Central memory CD8-positive, alpha-beta T cell (primary cell): ENCODE measurements at places on chromosomes 12 and 14.

DNA sequence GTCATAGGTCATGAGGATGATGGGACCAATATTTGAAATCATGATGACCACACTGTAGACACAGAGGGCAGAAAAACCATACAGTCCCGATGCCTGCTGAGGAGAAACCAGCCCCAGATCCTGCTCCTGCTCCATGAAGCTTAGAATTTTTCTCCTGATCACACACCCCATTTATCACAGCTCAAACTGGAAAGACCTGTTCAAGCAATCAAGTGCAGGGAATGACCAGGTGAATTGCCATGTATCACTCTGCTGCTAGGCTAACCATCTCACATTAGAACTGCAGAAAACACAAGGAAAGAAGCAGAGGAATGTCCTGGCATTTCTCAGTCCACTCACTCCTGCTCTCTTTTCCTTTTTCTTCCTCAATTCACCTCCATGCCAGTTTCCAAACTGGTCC is 18.1 kb downstream of the MANSC1 start:
- no peak for DNase-seq

- no peak for DNase-seq
Measured at GRCh38 chr14:75005357-75005756, 2.6 kb downstream of the EIF2B2 start.

DNA sequence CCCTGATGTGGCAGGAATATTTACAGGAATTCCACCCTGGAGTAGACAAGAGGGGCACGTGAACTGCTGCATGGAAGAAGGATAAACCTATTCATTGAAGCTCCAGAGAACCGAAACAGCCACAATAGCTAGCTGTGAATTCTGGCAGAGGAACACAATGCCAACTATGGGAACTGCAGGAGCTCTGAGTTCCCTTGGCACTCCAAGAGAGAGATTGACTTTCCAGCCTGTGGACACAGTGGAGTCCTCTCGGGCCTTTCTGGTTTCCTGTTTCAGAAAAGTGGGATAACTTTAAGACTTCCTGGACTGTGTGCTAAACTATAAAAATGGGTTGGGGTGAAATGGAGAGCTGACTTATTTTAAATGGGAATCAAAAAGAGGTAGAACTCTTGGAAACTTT is 11.9 kb downstream of the CACNA2D4 start:
- no peak for DNase-seq

- peak; percentile 57 for DNase-seq
Measured at GRCh38 chr14:67487937-67488893, at the start of gene TMEM229B. TSS of gene TMEM229B (minus strand) at chr14:67488721. CDS start at chr14:67473923, 14,798 bp downstream.

DNA sequence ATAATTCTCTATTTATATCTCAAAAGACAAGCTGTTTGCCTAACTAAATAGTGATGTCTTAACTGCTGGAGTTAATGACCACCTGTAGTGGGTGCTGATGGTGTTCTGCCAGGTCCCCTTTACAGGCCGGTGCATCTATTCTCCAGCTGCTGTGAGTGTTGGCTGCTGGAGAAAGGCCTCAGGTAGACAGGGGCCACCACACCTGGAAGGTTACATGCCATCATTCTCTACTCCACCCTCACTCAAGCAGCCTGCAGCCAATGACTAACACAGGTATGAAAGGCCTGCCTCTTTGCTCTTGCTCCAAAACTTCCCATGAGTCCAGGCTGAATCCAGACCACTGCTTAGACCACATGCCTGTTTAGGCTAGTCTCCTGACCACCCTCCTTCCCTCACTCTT is 73.9 kb downstream of the RPS6KA5 start:
- no peak for DNase-seq

DNA sequence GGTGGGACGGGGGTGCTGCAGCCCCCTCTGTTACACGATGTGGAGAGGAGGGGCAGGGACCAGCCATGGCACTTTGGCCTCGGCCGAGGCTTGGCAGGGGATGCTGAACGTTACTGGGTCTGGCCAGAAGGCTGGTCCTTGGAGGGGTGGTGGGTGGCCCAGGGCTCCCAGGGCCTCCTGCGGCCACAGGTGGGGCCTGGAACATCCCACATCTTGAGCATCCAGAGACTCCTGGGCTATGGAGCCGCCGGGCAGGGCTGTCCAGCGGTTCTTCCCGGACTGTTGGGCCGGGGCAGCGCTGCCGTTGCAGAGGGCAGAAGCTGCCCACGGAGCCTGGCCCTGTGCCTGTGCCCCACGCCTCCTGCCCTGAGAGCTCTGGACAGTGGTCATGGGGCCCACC is 15.9 kb downstream of the KIF26A start:
- DNase-seq: no peak

DNA sequence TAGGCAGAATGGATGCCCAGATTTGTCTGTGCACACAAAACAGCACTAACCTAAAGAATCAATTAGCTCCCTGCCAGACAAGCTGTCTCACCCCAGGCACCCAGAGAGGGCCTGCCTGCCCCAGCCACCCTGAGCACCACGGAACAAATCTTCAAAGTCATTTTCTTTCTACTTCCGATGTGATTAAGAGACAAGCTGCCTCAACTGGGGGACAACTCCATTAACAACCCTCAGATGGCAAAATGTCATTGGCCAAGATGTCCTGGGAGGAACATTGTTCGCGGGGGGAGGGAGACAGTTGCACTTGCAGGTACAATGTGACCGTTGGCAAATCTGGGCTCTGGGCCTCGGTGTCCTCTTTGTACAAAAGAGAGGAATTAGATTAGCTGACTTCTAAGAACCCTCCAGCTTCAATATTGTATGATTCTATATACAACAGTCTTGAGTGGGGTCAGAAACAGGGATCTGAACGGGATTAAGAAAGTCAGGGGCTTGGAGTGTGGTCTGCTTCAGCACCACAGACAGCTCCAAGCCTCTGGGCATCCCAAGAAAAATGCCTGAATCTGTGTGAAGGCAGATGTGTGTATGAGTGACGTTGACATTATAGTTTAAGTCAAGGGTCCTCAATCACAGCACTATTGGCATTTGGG is 42.8 kb upstream of the CMKLR1 start:
- DNase-seq: no peak

DNA sequence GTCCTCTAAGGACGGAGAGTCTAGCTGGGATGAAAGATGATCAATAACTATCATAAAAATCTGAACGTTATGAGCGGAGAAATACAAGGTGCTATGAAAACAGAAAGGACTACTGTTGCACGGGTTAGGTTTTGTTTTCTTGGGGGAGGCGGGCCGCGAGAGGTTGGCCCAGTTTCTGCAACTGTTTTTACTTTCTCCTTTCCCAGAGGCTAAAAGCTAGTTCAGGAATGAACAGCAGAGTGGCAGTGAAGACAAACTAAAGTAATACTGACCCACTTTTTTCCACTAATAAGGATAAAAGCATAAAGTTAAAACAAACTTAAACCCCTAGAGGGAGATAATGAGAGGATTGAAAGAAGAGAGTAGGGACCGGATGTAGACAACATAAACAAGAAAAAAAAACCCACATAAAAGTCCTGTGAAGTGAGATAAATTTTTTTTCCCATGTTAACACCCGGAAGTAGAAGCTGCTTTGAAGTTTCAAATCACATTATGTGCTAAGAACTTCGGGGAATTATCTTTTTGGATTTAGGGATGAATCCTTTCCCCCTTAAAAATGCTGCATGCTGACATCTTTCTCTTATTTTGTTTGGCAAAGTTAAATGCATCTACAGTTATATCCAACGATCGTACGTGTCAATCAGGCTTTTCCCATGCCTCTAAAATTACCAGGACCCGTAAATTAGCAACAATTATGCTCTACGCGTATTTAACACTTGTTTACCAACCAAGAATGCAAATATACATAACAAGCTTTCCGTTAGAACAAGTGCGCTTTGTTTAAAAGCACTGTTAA is 1.0 kb upstream of the CDK17 start:
- DNase-seq: peak; percentile 40

DNA sequence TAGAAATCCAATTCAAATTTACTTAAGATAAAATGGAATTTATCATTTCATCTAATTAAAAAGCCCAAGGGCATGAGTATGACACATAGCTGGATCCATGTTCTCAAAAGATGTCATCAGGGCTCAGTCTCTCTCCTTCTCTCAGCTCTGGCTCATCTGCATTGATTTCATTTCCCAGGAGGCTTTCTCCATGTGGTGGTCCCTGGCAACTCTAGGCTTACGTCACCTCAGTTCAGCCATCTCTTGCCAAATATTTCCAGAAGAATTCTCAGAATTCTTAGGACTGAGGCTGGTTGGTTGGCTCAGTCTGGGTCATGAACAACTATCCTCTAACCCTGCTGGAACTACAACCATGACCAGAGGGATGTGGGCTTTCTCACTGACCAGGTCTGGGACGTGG is 65.3 kb downstream of the FOS start:
- no peak for DNase-seq

DNA sequence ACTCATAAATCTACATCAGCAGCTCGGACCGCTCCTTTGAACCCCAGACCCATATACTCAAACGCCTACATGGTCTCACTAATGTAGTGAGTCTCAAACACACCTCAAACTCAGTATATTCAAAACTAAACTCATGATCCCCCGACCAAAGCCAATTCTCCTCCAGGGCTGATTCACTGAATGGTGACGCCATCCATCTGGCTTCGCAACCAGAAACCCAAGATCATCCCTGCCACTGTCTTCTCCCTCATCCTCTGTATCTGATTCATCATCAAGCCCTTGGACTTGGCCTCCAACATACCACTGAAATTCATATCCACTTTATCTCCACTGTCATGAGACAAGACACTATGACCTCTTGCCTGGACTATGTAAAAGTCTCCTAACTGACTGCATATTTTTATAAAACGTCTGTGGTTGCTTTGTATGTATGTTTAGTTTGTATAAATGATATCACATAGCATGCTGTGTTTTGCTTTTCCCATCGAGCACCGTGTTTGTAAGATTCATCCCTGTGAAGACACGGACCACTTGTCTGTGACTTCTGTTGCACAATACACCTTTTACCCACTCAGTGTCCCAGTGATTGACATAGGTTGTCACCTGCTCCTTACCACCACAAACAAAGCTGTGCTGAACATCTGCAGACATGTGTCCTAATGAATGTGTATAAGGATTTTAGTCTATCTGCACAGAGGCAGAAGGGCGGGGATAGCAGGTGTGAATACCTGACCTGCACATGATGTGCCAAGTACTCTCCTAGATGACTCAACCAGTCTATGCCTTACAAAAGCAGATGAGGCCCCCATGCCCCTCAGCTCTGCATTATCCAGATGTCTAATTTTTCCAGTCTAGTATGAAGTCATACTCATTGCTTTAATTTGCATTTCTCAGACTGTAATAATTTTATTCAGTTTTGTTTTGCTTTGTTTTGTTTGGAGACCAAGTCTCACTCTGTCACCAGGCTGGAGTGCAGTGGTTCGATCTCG is 76.9 kb downstream of the VWF start:
- no peak for DNase-seq

- DNase-seq: no peak
Measured at GRCh38 chr14:21322716-21323115, 42.8 kb downstream of the RPGRIP1 start.

DNA sequence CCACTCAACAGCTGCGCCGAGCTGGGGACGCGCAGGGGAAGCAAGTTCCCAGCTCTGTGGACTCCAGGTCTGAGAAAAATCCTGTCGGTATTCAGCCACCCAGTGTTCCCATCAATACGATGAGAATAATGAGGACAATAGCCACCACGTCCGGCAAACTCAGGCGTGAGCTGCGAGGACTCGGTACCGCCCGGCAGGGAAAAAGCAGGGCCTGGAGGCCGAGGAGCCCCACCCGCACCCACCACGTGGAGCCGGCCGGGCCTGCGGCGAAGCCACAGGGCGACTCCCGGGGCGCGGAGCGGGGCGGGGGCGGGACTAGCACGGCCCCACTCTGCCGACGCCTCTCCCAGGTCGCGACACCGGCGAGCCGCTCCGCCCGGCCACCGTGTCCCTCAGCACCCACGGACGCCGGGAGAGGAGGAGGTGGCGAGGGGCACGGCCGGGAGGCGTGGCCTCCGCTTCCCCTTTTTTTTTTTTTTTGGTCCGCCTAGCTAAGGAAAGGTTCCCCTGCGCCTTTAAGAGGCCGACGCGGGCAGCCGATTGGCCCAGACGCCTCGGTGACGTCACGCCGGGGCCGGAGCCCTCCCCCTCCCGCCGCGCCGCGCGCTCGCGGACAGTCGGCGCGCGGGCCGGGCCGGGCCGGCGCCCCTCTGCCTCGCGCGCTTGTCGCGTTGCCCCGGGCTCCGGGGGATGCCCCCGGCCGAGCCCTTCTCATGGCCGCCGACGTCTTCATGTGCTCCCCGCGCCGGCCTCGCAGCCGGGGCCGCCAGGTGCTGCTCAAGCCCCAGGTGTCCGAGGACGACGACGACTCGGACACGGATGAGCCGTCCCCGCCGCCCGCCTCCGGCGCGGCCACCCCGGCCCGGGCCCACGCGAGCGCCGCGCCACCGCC is at the start of gene MLXIP:
MLXIP (plus strand) TSS at position 616 of the 892 bp plus-strand sequence; CDS start at position 714, 98 bp downstream.
- peak; percentile 74 for DNase-seq

- DNase-seq: no peak
Measured at GRCh38 chr12:1812650-1813302, 7.6 kb upstream of the LRTM2 start.

GRCh38 chr14:55756557-55756956 is 176.6 kb downstream of the KTN1 start:
- no peak for DNase-seq

DNA sequence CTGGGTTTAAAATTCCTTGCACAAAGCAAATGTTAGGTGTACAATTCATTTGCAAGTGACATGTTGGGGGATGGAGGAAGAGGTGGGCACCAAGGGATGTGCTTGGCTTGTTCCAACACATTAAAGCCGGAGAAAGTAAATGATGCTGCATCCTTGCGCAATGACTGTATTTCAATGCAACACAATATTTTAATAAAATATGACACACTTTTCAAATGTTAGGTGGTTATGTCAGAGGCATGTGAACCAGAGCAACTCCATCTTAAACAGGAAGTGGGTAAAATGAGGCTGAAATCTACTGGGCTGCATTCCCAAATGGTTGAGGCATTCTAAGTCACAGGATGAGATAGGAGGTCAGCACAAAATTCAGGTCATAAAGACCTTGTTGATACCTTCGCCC is 53.6 kb upstream of the ARHGAP5 start:
- no peak for DNase-seq

DNA sequence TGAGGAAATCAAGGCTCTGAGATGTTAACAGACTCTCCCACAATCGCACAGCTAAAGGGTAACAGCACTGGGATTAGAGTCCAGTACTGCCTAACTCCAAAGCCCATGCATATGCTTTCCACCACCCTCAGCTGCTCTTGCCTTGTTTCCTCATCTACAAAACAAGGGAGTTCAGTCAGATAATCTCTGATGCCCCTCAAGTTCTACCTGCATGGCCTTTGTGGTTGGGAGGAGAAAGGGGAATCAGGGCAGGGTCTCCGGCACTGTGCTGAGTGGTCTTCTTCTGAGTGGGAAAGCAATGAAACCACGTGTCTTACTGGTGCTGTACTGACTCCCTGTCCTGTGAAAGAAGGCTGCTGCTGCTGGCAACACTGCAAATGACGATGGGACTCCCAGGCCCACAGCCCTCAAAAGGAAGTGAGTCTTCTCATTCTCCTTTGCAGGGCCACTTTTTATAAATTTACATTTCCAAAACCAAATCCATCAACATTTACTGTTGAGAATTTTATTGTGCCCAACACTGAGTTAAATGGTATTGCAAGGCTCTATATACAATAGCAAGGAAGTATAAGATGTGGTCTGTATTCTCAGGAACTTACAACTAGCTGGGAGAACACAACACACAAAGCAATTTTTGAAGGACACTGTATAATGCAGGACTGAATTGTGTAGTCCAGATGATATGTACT is 19.7 kb upstream of the DUSP16 start:
- no peak for DNase-seq
